Posterior cingulate gyrus (tissue), 11 donors: ENCODE measurements at places on chromosomes 12 and 14.

DNA sequence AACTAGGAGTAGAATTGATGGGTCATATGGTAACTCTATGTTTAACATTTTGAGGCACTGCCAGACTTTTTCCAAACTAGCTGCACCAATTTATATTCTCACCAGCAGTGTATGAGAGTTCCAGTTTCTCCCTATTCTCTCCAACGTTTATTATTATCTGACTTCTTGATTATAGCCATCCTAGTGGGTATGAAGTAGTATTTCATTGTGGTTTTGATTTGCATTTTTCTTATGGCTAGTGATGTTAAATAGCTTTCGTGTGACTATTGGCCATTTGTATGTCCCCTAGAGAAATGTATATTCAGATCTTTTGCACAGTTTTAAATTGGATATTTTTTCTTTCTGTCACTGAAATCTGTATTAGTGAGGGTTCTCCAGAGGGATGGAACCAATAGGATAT is 37.8 kb downstream of the HELB start:
- no peak for DNase-seq

GRCh38 chr12:31224768-31225448 is 101.0 kb downstream of the SINHCAF start:
- DNase-seq = no peak

GRCh38 chr12:25972783-25973182 is 14.3 kb downstream of the RASSF8 start:
- DNase-seq = no peak

- DNase-seq = no peak
Measured at GRCh38 chr14:105554523-105554922, 28.1 kb downstream of the TMEM121 start.

DNA sequence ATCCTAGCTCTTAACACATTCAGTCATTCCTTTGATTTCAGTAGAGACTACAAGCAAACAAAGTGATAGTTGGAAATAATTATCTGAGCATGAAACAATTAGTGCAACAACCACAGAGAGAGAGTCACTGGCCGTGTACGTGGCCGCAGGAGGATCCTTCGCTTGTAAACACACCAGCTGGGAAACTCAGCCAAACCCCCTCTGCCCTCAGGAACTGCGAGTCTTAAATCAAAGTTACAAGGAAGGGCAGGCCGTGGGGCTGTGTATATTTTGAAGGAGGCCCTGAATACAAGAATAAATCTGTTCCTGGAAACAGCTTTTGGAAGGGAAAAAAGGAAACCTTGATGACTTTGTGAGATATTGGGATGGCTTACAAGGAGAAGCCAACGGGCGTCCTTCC is 164.5 kb downstream of the ANO2 start:
- no peak for DNase-seq

- no peak for DNase-seq
Measured at GRCh38 chr12:89497467-89497866, 27.1 kb downstream of the GALNT4 start.

DNA sequence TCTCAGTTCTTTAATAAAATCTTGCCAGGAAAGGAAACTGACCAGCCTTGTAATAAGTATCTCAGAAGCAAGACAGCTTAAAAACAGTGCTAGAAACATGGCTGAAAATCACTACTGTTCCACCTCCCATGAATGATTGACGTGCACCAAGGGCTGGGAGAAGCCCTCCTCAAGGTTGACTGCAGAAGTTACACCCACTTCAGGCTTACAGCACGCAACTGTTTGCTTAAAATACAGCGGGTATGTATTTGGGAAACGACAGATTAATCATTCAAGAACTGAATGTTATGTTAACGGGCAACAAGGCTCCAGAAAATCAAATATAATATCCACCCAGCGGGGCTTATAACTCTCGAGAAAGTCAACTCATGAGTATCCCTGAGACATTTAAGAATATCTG is 22.1 kb downstream of the PRKD1 start:
- no peak for DNase-seq

DNA sequence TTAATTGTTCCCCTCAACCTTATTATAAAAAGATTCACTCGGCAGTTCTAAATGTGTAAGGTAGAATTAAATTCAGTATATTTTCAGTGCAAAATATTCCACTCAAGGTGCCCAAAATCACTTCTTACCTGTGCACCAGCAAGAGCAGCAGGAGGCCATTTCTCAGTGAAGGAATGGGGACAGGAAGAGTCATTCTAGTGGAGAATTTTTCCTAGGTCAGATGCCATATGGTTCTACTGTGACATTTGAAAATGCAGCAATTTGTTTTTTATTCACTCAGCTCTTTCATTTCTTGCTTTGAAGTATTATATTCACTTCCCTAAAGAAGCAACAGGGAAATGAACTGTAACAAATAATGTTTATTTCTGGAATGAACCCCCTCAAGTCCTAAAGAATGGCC is 264.0 kb upstream of the SYT1 start:
- no peak for DNase-seq

GRCh38 chr12:13347241-13348043 is 150.9 kb downstream of the EMP1 start:
- peak; percentile 87 for DNase-seq

DNA sequence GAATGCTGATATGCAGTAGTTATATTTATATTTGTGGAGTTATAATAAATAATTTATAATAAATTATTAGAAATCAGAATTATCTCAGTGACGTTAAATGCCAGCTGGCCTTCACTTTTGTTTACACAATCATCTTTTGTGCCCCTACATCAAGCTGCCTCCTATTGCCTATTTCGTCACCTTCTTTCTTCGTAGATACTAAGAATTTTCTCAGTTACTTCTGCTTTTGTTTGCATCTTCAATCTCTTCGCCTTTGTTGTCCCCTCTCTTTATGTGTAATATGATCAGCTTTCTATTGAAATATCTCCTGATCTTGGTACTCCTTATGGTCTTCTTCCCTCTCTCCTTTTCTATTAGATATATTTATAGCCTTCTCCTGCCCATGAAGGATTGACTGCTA is 197.0 kb downstream of the ERC1 start:
- DNase-seq = no peak

- no peak for DNase-seq
Measured at GRCh38 chr12:7113389-7113871, 4.4 kb upstream of the C1RL start.
